ENCODE measurements at places on chromosomes 11 and 22.
A peak's percentile ranks its signal among the peaks of the same experiment; 100 is the strongest.

GRCh38 chr11:83158965-83159901 lies 2.3 kb downstream of the PCF11 start:
- no peak for DNase-seq

DNA sequence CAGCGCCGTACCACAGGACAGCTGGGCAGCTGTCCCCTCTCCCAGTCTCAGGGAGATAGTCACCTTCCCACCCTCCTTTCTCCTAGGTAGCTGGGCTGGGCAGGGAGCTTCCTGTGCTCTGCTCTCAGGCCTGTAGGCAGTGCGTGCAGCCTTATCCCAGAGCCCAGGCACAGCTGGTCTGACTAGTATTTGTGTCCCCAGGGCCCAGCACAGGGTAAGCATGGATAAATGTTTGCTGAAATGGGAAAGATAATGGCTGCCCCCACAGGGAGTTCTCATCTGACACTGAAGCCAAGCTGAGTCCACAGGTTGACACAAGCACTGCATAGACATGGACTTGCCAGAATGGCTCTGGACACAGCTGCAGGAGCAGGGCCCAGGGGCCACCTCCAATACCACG lies 9.8 kb downstream of the SLC15A3 start:
- DNase-seq: no peak

- DNase-seq: no peak
Observed at GRCh38 chr11:108666373-108666772, 1.5 kb downstream of the DDX10 start.

- DNase-seq: peak; percentile 54
Observed at GRCh38 chr11:27216270-27217149, 146.5 kb downstream of the CCDC34 start.

- no peak for DNase-seq
Observed at GRCh38 chr11:65266210-65266609, 4.4 kb downstream of the POLA2 start.

DNA sequence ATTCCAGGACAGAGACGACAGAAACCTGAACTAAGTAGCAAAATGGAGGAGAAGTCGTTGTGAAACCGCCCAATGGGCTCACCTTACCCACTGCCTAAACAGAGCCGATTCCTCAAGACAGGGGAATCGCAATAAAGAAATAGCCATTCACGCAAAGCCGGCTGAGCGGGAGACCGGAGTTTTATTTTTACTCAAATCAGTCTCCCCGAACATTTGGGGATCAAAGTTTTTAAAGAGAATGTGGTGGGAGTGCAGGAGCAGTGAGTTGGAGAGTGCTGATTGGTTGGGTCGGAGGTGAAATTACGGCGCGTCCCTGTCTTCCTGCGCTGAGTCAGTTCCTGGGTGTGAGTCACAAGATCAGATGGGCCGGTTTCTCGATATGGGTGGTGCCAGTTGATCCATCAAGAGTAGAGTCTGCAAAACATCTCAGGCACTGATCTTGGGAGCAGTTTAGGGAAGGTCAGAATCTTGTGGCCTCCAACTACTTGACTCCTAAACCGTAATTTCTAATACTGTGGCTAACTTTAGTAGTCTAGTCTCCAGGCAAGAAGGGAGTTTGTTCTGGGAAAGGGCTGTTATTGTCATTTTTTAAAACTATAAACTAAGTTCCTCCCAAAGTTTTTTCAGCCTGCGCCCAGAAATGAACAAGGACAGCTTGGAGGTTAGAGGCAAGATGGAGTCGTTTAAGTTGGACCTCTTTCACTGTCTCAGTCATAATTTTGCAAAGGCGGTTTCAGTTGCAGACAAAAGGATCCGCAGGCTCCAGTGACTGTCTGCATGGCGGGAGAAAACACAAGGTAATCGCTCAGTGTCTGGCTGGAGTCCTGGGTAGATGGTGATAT lies 34.1 kb downstream of the OR4D9 start:
- no peak for DNase-seq

DNA sequence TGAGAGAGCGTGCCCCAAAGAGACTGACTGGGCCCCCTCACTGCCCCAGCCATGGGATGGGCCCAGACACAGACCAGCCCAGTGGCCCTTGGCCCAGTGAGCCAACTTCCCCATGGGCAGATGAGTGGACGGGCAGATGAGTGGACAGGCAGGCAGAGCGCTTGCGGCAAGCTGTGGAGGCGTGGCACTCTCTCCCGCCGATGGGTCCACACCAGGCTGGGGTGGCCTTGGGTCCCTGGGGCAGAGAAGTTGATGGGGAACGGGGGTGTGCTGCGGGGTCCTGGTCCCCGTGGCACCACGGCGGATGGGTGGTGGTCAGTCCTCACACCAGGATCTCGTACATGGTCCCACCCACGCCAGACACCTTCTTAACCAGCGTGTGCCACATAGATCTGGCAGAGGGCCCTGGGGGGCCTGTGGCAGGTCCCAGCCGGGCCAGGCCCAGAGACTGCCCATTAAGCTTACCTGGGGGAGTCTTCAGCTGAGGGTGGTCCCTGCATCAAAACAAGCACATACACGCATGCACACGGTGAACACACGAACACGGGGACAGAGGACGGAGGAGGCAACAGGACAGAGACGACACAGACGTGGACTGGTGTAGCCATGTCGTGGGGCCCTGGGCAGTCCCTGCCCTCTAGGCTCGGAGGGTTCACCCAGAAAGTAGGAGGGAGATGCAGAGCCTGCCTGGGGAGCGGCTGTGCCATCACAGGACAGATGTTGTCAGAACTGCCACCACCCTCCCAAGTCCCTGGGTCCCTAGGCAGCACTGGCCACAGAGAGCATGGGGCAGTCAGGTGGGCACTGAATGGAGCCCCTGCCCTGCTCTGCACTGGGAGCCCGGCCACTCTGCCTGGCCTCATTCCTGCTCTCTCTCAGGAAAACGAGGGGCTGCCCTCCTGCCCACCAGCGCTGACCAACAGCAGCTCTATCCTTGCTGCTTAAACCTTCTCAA lies 182.2 kb downstream of the IGLL1 start:
- no peak for DNase-seq

GRCh38 chr11:30468881-30469280 lies 117.3 kb downstream of the MPPED2 start:
- no peak for DNase-seq

DNA sequence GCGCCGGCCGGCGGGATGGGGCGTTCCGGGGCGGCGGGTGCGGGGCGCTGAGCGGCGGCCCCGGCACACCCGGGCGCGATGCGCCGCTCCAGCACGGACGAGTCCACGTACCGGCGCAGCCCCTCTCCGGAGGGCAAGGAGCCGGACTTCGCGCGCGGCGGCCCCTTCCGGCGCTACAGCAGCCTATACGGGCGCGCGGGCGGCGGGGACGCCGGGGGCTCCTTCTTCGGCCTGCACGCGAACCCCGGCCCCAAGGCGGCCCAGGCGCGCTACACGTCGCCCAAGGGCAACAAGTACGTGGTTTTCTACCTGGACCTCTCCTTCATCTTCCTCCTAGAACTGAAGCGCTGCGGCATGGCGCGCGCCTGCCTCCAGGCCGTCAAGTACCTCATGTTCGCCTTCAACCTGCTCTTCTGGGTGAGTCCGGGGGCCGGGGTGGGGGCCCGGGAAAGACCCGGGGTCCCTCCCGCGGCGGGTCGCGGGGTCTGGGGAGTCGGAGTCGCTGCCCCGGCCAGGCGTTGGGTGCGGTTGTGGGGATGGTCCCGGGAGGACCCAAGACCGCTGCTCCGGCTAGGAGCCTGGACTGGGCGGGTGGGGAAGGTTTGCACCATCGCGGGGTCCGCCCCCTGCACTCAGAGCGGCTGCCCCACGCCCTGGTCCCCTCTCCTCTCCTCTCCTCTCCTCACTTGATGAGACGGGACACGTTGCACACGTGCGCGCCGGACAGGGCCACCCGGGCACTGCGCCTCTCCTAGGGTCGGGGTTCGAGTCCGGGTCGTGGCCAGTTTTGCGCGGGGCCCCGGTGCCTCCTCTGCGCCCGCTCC lies 7.5 kb downstream of the TSPAN4 start:
- no peak for DNase-seq

GRCh38 chr22:17795661-17796548 lies 21.6 kb upstream of the BID start:
- DNase-seq: no peak

DNA sequence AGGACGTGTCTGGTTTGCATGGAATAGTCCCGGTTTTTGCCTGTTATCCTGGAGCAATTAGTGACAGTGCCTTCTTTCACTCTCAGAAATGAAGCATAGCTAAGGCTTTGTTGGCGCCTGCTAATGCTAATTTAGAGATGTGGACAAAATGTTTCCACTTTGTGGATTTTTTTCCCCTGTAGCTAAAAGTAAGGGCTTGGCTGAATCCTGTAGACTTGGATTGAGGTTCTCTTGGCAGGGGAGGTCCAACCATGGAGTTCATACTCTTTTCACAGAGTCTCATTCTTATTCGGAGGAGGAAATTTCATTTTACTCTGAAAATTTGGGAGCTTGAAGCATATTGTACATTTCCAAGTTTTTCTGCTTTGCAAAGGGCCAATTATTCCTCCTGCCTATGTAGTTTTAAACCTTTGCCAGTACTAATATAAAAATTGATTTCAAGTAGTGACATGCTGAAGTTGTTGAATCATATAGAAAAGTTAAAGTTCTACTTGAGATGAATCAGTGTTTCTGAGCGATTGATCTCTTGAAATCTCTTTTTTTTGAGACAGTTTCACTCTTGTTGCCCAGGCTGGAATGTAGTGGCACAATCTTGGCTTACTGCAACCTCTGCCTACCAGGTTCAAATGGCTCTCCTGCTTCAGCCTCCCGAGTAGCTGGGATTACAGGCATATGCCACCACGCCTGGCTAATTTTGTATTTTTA lies 20.0 kb downstream of the PPFIA1 start:
- no peak for DNase-seq

DNA sequence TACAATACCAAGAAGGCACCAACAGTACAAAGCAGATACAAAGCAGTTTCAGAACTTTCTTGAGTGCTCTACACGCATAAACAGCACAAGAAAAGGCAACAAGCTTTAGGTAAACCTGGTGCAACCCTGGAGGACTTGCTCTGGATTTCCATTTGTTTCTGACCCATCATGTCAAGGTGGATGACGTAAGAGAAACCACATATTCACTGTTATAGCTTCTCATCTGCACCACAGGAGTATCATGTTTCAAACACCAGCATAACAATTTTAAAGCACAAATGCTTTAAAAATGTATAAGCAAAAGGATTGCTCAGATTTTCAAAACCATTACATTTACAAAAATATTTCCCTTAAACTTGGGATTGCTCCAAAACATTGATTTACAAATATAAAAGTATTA lies 25.0 kb upstream of the YPEL1 start:
- DNase-seq: no peak

DNA sequence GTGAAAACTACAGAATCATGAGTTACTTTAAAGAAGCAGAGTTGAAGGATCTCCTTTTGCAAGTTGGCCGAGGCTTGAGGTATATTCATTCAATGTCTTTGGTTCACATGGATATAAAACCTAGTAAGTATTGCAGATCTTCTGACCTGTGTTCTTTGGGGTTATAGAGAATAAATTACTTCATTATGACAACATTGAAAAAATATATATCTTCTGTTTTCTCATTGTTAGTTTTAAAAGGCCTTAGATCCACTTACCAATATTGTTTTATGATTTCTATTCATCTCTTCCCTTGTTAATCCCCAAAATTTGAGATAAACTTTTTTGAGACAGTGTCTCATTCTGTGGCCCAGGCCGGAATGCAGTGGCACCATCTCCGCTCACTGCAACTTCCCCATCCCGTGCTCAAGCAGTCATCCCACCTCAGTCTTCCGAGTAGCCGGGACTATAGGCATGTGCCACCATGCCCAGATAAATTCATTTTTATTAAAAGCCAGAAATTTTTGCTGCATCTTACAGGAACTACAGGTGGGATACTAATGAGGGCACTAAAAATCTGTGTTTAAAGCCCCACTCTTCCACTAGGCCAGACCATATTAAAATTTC lies 8.2 kb downstream of the WEE1 start:
- DNase-seq: no peak

DNA sequence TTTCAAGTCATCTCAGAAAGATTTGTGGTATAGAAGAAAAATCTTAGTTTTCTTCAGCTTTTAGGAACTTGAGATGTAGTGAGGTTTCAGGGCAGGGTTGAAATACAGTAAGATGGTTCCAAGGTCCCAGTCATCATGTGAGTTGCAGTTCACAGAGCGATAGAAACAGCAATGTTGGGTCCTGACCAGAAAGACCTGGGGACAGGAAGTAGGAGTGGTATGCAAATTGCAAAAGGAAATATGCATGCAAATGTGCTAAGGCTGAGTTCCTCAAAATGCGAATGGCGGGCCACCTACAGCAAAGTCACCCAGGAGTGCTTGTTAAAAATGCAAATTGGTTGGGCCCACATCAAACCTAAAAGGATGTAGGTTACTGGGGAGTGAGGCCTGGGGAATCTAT lies 1032.7 kb upstream of the TENM4 start:
- no peak for DNase-seq

DNA sequence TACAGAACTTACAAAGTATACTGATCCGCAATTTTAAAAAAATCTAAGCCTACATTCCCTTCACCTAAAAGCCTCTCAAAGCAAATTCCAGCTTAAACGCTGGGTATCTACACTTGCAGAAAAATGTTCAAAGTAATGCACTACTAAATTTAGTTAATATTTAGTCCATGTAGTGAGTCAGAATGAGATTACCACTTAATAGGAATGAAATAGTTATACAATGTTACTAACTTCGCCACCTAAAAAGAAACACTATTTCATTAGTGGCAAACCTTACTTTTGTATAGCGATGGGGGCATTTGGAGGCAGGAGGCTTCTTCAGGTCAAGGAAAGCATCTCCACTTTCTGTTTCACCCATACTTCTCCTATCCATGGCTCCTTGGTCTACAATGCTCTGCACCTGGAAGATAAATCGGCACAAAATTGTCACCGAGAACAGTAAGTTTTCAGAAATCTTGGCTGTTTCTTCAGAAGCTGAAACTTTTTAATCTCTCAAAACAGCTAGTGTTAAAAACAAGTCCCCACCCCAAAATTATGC lies 1.2 kb downstream of the EIF4ENIF1 start:
- DNase-seq: no peak

GRCh38 chr11:66881451-66881835 lies 24.6 kb downstream of the LRFN4 start:
- DNase-seq: no peak

GRCh38 chr22:23817146-23817545 lies 21.7 kb downstream of the DERL3 start:
- DNase-seq: no peak

DNA sequence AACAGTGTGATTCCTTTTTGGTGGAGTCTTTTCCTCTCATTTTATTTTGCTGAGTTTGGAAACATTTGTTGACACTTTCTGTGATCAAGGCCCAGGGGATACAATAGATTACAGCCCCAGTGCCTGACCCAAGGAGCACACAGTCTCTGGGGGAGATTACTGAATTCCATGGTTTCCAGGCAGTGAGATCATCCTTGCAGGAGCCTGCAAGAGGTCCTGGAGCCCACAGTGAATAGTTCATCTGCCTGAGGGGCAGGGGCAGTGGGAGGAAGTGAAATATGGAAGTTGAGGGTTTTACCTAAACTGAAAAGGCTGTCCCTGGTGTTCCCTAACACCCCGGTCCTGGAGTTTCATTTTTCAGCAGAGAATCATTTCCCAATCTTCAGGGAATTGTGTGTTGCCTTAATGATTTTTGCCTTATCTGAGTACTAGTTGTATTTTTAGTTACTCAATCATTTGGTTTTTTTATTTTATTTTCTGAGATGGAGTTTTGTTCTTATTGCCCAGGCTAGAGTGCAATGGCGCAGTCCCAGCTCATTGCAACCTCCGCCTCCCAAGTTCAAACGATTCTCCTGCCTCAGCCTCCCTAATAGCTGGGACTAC lies 7.7 kb downstream of the CCS start:
- DNase-seq: no peak

GRCh38 chr11:62707277-62707861 lies at the start of the genes BSCL2 and GNG3:
BSCL2 (minus strand) TSS chr11:62707424; CDS start chr11:62707195, 229 bp downstream.
GNG3 (plus strand) TSS chr11:62707676; CDS start chr11:62708296, 620 bp downstream.
- no peak for DNase-seq
